ENCODE measurements at places on chromosomes 2 and 18. TPM values are rescaled to one million over a fixed set of nuclear protein-coding genes. Genes with fewer than 3 reads are reported as not detected.

The TEX44 gene
- total RNA-seq = 10.6 TPM

The KLF7 gene
- 23.9 TPM for total RNA-seq

GRCh38 chr2:226903179-226903578, 67.3 kb downstream of the RHBDD1 start:
- H3K27me3 ChIP-seq = no peaks in the 10 kb centered on the region
- H3K36me3 ChIP-seq = no peaks in the 10 kb centered on the region
- H3K4me3 ChIP-seq = no peak overlapping the region
- no peak for DNase-seq
- H3K4me1 ChIP-seq = no peaks in the 10 kb centered on the region
- no peak overlapping the region for H3K27ac ChIP-seq

GRCh38 chr2:174902506-174903263, 102.5 kb downstream of the CHN1 start:
- H3K27ac ChIP-seq = no peak overlapping the region
- H3K27me3 ChIP-seq = no peaks in the 10 kb centered on the region
- no peaks in the 10 kb centered on the region for H3K4me1 ChIP-seq
- no peak for DNase-seq

DNA sequence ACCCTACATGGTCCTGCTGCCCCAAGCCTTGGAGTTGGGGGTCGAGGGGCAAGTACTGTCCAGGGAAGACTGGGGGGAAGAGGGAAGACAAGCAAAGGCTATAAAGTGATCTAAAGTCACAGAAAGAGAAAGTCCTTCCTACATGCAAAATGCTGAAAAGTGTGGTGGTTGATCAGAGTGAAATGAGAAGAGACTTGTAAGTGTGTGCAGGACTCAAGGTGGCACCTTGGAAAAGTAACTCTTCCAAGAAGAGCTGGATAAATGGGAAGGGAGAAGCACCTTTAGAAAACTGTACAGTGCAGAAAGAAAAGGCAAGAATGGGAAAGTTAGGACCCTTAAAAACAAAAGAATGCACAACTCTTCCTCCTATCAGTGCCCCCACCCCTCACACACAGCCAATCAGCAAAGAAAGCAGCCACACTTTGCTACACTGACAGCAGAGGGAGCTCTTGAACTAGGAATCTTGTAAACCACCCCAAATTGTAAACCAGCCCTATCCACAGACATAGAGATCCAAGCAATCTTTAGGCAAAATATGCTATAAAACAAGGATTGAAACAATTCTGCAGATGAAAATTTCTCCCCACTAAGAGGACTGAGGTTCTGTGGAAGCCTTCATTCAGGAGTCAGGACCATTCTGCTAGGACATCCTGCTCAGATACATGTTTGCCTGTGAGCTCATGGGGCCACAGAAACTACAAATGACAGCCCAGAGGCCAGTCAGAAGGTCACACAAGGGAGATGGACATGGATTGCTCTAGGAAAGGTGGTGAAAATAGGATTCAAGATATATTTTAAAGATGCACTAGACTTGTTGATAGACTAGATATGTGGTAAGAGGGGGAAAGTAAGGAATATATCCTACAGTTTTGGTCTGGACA, 146.4 kb downstream of the FTCDNL1 start:
- no peaks in the 10 kb centered on the region for H3K27me3 ChIP-seq
- H3K4me1 ChIP-seq = no peaks in the 10 kb centered on the region
- peak; percentile 44 for DNase-seq
- H3K4me3 ChIP-seq = no peak overlapping the region
- no peaks in the 10 kb centered on the region for H3K36me3 ChIP-seq

DNA sequence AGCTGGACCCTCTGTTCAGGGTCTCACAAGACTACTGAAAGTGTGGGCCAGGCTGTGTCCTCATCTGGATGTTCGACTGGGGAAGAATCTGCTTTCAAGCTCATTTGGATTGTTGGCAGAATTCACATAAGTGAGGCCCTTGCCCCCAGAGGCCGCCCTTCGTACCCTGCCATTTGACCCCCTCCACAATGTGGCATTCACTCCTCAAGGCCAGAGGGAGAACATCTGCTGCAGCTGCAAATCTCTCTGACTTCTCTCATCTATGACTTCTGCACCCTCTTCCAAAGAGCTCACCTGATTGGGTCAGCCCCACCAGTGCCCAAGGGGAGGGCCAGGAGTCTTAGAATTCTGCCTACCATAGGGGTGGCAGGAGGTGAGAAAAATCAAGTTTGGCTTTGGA, 3.9 kb upstream of the CNDP2 start:
- DNase-seq = no peak
- no peaks in the 10 kb centered on the region for H3K27me3 ChIP-seq
- H3K36me3 ChIP-seq = no peaks in the 10 kb centered on the region

DNA sequence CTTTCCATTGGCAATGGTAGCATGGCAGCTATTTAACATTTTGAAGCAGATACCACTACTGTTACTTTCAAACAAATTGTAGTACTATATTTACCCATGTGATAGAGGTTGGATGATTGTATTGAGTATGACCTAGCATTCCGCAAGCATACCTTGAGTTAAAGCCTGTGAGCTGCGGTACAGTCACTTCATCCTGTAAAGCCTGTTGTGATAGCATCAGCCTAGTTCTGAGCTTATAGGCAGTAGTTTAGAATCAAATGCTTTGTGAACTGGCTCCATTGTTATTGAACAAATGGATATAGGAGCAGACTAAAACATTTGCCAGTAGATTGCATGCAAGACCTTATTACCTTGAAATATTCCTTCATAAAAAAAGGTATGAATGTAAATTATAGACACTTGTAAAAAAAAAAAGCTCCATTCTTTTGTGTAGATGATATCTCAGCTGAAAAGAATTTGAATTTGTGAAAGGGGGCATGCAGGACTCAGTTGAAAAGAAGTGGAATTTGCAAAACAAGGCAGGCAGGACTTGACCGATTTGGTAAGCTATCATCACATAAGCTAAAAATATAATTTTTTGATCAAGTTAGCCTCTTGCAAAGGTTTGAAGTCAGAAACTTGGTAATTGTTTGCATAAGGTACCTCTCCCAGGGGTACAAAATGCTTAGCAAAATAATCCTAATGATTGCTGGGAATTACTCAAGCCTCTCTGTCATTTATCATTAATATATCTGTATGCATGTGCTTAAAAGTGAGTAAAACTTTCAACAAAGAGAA, 138.5 kb upstream of the ITGA4 start:
- no peak for DNase-seq
- no peak overlapping the region for H3K4me3 ChIP-seq
- H3K4me1 ChIP-seq = no peaks in the 10 kb centered on the region
- H3K36me3 ChIP-seq = no peaks in the 10 kb centered on the region
- no peaks in the 10 kb centered on the region for H3K27me3 ChIP-seq
- H3K27ac ChIP-seq = no peak overlapping the region

DNA sequence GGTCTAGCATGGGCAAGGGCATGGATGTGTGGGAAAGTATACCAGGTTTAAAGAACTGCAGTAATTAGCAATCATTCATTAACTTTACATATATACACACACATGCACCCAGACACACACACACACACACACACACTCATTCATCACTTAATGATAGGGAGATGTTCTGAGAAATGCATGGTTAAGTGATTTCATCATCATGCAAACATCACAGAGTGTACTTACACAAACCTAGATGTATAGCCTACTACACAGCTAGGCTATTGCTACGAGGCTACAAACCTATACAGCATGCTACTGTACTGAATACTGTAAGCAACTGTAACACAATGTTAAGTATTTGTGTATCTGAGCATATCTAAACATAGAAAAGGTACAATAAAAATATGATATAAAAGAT, 83.6 kb downstream of the COLEC12 start:
- no peaks in the 10 kb centered on the region for H3K27me3 ChIP-seq
- H3K36me3 ChIP-seq = no peaks in the 10 kb centered on the region
- DNase-seq = no peak
- no peaks in the 10 kb centered on the region for H3K4me1 ChIP-seq
- H3K4me3 ChIP-seq = no peak overlapping the region

DNA sequence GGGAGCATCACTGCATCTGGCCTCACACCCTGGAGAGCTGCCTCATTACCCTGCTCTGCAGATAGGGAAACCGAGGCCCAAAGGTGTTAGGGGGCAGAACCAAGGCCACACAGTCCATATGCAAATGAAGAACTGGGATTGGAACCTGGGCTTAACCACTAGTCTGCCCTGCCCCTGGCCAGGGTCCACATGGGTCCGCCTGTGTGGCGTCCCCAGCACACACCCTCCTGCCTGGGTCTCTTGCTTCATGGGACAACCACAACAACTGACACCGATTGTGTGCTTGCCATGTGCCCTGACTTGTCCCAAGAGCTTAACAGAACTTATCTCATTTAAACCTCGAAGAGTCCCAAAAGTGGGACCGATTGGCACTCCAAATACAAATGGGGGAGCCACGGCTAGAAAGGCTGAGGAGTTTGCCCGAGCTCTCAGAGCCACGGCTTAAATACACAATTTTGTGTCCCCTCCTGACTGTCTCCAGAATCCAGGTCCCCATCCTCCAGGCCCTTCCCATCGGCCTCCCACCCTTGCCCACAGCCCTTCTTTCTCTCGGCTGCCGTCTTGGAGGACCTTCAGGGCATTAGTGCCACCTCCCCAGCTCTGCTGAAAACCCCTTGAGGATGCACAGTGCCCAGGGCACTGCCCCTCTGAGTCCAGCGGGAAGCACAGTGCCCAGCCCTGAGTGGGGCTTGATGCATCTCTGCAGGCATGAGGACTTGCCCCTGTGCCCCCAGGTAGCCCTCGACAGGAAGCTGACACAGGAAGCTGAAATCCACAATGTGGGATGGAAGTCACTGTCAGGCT, 5.8 kb upstream of the DUSP2 start:
- no peak overlapping the region for H3K27ac ChIP-seq
- DNase-seq = no peak
- H3K4me1 ChIP-seq = no peaks in the 10 kb centered on the region
- H3K36me3 ChIP-seq = no peaks in the 10 kb centered on the region

DNA sequence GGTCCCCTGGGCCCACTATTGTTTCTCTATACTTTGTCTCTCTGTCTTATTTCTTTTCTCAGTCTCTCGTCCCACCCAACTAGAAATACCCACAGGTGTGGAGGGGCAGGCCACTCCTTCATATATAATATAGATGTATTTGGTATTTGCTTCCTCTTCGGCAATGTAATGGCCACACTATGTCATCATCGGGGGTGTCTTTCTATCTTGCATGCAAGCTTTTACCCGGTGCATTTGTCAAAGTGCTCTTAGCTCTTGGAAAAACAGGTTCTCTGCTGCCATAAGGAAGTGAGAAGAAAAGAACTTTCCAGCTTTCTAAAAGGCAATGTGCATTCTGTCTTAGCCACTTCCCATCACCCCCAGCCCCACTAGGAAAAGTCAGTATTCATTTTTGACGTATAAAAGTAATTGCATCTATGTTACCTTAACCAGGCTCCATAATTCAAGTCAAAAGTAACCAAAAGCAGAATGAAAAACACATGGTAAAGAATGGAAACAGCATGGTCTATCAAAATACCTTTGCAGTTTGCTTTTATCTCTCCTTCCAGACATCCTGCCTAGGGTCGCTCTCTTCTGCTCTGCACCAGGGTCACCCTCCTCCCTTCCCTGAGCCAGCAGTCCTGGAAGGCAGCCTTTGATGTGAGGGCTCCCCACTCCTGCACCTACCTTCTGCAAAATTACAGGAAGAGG, 27.2 kb upstream of the FHL2 start:
- DNase-seq = no peak
- H3K27ac ChIP-seq = no peak overlapping the region

DNA sequence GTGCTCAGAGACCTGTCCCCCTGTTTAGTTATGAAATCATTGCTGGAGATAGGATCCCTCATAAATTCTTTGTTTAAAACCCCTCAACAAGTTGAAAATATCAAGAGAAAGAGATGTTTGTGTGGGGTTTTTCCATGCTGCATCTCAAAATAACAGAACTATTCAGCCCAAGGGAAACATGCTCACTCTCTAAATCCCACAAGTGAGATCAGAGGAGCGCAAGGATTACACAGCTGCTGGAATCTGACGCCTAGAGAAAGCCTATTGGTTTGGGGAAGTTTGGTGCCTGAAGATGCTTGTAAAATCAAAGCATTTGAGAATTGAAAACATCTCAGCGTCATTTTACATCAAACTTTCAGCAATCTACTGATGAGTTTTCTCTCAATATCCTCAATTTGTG, 7.9 kb downstream of the FSHR start:
- no peaks in the 10 kb centered on the region for H3K4me1 ChIP-seq
- no peaks in the 10 kb centered on the region for H3K36me3 ChIP-seq
- no peak for DNase-seq
- H3K27ac ChIP-seq = no peak overlapping the region

DNA sequence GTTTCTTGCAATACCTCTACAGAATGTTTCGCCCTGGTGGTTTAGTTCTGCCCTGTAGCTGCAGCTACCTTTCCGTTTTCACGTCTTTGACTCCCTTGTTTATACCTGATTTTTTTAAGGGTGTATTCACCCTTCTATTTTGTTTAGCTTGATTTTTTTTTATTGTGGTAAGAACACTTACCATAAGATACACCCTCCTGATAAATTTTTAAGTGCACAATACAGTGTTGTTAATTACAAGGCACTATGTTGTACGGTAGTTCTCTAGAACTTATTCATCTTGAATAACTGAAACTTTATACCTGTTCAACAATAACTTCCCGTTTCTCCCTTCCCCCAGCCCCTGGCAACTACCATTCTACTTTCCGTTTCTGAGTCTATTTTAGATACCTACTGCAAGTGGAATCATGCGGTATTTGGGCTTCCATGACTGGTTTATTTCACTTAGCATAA, 48.9 kb upstream of the NABP1 start:
- no peak overlapping the region for H3K27ac ChIP-seq
- H3K4me1 ChIP-seq = no peaks in the 10 kb centered on the region

DNA sequence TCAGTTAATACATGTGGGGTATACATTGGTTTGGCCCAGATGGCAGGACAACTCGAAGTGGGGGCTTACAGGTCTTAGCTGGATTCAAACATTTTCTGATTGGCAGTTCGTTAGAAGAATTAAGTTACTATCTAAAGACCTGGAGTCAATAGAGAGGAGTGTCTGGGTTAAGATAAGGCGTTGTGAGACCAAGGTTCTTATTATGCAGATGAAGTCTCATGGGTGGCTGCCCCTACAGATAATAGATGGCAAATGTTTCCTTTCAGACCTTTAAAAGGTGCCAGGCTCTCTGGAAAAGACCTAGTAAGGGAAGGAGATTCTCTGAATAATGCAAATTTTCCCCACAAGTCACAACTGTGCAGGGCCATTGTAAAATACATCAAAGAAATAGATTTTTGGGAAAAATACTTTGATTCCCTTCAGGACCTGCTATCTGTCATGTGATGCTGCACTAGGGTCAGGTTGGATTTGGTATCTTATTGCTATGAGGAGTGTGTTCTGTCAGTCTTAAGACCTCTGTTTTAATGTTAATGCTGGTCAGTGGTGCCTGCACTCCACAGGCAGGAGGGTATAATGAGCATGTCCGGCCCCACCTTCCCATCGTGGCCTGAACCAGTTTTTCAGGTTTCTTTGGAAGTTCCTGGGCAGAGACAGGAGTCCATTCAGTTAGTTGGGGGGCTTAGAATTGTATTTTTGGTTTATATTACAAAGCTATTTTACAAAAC, 14.3 kb upstream of the MC5R start:
- no peak overlapping the region for H3K4me3 ChIP-seq
- no peaks in the 10 kb centered on the region for H3K36me3 ChIP-seq
- no peak for DNase-seq
- no peaks in the 10 kb centered on the region for H3K4me1 ChIP-seq
- H3K27ac ChIP-seq = no peak overlapping the region
- H3K27me3 ChIP-seq = no peaks in the 10 kb centered on the region

GRCh38 chr2:109463891-109464290, 149.9 kb downstream of the SEPTIN10 start:
- H3K27me3 ChIP-seq = no peaks in the 10 kb centered on the region
- no peak overlapping the region for H3K27ac ChIP-seq
- H3K4me3 ChIP-seq = no peak overlapping the region
- H3K4me1 ChIP-seq = no peaks in the 10 kb centered on the region
- H3K36me3 ChIP-seq = no peaks in the 10 kb centered on the region

- H3K27me3 ChIP-seq = no peaks in the 10 kb centered on the region
- no peaks in the 10 kb centered on the region for H3K4me1 ChIP-seq
- DNase-seq = no peak
- no peaks in the 10 kb centered on the region for H3K36me3 ChIP-seq
These were observed 70.5 kb downstream of the FAM168B start for GRCh38 chr2:131022731-131023130.
